ENCODE measurements at places on chromosomes 6 and 20. TPM values are rescaled to one million over a fixed set of nuclear protein-coding genes. Genes with fewer than 3 reads are reported as not detected.

GRCh38 chr6:11500008-11500407 is 37.5 kb upstream of the TMEM170B start:
- no peak for DNase-seq

DNA sequence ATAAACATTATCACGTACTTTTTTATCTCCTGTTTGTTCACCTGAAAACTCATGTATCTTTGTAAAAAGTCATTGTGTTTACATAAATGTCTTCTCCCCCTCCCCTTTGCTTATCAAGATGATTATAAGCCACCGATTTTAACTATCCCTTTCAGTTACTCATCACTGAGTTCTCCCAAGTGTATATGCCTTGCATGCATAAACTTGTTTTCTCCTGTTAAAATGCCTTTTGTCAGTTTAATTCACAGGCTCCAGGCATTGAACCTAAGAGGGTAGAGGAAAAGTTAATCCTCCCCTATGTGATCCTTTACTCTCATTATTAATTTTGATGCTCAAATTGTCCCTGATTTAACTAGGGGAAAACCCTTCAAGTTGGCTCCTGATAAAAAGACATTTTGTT is 24.2 kb downstream of the ANKEF1 start:
- DNase-seq: no peak

GRCh38 chr6:168060521-168060931 is 18.5 kb downstream of the FRMD1 start:
- no peak for DNase-seq

- DNase-seq: no peak
Measured at GRCh38 chr20:36490191-36490590, 51.1 kb upstream of the MYL9 start.

DNA sequence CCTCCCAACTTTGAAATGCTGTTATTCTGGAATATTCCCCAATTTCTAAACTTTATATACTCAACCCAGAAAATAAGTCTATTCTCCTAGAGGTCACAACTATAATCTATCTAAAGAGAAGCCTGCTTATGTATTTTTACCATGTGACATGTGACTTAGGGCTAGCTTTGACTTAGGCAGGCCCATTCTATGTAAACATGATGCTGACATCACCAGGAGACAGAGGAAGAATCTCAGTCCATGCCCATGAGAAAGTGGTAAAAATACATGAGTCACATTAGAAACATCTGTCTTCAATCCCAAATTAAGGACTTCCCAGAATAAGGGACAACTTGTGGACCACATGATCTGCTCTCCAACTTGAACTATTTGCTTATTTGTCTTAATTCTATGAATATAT is 113.6 kb upstream of the ID4 start:
- no peak for DNase-seq

DNA sequence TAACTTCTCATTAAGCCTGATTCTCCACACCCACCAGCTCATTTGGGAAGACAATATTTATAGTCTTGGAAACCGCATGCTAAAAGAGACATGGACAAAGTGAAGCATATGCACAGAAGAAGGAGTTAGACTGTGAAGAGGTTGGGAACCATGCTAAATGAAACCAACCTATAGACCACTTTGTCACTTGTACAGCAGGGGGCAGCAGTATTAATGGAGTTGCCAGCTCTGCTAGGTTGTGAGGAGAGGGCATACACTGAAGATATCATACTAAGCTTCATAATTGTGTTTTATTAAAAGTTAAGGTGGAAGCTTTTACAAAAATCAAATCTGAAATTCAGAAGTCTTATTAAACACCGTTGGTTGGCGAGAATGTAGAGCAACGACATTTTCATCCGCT is 38.3 kb upstream of the HMGCLL1 start:
- DNase-seq: no peak

DNA sequence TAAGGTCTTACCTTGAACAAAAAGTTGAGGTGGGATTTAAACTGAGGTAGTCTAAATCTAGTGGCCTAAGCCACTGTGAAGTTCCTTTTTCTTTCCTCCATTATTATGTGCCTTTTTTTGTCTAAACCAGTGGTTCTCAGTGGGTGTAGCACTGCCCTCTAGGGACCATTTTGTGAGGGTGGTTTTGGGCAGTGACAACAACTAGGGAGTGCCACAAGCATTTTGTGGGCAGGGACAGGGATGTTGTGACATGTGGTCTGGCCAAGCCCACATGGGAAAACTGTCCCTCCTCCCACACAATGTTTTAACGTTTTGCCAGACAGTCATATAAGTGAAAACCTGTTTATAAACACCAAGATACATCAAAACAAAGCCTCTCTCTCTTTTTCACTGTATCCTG is 899.4 kb upstream of the FLRT3 start:
- DNase-seq: no peak

GRCh38 chr6:101597693-101598092 is 204.2 kb downstream of the GRIK2 start:
- no peak for DNase-seq

- no peak for DNase-seq
Measured at GRCh38 chr6:114030767-114031166, 59.8 kb upstream of the HDAC2 start.

RSPH4A gene
- total RNA-seq: 0.52 TPM

DLK2 gene
- total RNA-seq: 0.76 TPM

TOMM6 gene
- total RNA-seq: 102 TPM

EEF1A2 gene
- 2.1 TPM for total RNA-seq

HLA-DQA1 gene
- total RNA-seq: 20.3 TPM
